Activated T-cell treated with anti-CD3 and anti-CD28 coated beads, Interleukin-2, amount 50 U/mL, for 1 hour (primary cell): ENCODE measurements at places on chromosomes 2 and 18.
A peak's percentile ranks its signal among the peaks of the same experiment; 100 is the strongest.

GRCh38 chr2:65055422-65056214, 598 bp upstream of the CEP68 start:
- DNase-seq, result no peak

GRCh38 chr2:33287507-33288005, 188.9 kb upstream of the RASGRP3 start:
- no peak for DNase-seq

DNA sequence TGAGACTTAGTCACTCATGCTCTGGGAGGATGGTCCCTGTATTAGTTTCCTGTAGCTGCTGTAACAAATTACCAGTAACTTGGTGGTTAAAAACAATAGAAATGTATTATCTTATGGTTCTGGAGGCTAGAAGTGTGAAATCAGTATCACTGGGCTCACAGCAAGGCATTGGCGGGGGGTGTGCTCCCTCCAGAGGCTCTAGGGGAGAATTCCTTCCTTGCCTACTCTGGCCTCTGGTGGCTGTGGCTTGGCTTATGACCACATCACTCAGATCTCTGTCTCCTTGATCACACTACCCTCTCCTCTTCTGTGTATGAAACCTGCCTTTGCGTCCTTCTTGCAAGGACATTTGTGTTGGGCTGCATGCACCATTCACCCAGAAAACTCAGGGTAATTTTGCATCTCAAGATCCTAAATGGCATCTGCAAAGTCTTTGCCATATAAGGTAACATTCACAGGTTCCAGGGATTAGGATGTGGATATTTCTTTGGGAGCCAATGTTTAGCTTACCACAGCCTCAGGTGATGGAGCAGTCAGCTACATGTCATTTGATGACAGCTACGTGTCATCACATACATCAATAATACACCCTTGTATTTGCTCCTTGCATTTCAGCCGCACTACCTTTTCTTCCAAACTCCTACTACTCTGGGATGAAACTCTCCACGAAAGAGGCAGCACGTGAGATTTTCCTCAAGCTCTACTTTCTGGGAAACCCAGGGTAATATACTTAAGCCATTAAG, 49.6 kb upstream of the POU3F3 start:
- DNase-seq, result no peak

GRCh38 chr2:64015391-64015790, 3.8 kb downstream of the VPS54 start:
- DNase-seq, result no peak

- no peak for DNase-seq
Observed at GRCh38 chr2:159859583-159859982, 61.6 kb upstream of the CD302 start.

- no peak for DNase-seq
Observed at GRCh38 chr2:240935103-240935876, 29.2 kb downstream of the CROCC2 start.

- no peak for DNase-seq
Observed at GRCh38 chr2:72149556-72150156, 2.0 kb upstream of the CYP26B1 start.

DNA sequence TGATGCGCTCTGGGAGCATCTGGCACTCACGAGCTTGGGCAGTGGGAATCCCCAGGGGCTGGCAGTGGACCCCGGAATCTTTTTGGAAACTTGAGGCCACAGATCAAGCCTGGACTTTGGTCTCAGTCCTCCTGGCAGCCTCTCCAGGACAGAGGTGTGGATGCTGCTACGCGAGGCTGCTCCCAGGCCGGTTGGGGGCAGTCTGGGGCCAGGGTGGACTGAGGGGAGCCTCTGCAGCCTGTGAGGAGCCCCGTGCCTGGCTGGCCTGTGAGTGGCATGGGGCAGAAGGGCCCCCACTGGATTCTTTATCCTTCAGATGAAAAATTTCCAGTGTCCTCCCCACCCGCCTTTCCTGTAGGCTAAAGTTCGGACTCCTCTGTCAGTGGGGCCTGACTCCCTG, 12.7 kb upstream of the DES start:
- DNase-seq, result no peak

GRCh38 chr2:46114996-46115395, 182.2 kb upstream of the EPAS1 start:
- no peak for DNase-seq

DNA sequence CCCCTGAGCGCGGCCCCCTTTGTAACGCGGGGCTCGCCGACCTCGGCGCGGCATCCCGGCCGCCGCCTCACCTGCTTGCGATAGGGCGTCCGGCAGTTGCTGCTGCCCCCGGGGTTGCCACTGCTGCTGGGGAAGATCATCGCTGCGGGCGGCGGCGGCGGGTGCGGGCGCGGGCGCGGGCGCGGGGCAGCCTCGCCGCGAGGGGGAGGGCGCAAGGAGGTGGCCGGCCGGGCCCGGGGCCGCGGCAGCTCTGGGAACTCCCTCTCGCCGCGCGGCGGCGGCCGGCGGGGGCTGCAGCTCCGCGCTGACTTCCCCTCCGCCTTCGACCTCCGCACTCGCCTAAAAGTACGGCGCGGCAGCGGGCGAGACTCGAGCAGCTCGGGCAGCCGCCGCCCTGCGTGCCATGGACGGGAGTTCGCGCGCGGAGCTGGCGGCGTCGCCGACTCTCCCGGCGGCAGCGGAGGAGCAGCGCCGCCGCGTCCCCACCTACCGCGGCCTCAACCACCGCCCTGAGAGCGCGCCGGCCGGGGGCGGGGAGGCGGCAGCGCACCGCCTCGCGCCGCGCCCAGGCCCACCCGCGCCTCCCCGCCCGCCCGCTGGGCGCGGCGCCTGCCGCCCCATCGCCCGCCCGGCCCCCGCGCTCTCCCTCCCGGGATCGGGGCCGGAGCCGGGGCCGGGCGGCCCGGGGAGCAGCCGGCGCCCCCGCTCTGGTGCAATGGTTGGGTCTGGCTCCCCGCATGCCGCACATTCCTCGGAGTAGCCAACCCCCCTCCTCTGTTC, 86.0 kb downstream of the RBMS1 start:
- peak; percentile 79 for DNase-seq

DNA sequence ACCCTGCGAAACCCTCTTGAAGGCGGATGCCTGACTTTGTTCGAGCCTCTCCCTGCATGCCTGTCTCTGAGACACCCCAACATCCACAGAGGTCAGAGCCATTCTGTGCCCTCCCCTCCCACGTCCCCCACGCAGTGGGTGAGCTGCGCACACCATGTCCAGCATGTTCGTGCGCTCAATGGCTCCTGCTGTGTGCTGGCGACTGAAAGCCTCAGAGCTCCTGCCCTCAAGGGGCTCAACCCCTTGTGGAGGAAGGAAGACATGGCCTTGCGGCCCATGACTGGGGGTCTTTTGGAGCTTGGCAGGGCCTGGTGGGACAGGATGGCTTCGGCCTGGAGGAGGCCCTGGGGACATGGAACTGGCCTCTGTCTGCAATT, 45.7 kb downstream of the ANKMY1 start:
- peak; percentile 10 for DNase-seq

DNA sequence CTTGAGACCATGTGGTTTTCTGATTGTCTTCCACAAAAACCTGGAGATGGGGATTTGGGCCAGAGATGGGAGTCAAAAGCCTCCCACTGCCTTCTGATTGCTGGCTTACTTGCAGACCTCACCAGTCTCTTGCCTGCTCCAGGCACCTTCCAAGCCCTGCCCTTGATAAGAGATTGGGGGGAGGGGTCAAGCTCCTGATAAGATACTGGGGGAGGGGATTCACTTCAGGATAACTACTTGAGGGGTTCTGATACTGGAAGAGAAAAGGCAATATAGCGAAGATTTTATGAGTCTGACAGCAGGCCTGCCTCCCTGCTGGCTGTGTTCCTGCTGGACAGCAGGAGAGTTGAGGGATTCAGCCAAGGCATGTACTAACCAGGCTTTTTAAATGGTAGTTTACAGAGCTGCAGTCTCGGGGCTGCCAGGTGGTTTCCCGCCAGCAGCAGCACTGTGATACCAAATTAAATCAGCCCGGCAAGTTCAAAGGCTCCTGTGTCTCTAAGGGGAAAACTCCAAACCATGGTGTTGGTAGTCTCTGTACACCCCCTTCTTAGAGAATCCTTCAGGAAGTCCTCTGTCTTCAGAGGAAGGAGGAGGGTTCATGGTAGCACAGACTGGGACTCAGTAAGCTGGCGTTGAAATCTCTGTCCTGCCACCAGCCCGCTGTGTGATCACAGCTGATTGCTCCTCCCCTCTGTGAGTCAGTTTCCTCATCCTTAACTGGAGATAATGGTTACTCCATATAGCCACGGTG, 58.3 kb downstream of the FBXO36 start:
- no peak for DNase-seq

DNA sequence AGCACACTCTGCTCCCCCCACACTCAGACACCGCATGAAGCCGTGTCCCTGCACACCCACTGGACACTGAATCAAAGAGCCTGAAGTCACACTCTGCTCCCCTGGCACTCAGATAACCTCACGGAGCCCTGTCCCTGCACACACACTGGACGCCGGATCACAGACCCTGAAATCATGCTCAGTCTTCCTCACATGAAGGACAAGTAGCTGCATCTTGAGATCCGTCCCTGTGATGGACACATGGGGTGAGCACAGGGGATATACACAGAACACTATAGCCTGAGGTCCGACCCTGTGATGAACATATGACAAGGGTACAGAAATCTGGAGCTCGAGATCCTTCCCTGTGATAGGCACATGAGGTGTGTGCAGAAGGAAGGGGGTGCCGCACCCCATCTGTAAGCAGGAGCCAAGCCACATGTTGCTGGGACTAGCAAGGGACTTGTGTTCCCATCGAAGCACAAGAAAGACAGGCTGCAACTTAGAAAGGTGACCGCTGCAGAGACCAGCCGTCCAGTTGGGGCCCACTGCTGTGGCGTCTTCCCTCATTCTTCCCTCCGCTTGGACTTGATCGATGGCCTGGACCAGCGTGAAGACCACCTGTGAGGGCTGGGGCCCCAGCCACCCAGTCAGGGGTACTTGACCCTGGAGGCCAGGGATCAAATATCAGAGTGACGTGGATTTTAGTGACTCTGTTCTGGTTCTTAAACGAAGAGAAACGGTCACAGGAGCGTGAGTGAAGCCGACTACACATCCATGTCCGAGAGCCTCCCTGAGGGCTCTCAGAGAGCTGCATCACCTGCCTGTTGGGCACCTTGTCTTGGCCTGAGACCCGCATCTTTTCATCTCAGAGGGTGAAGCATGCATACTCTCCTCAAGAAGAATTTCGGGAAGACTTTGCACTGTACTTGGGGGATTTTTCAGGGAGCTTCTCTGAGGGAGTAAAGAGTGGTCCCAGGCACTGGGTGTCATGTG, 391.7 kb upstream of the SALL3 start:
- DNase-seq, result no peak

GRCh38 chr2:65724752-65725151, 292.4 kb upstream of the SPRED2 start:
- DNase-seq, result no peak

- no peak for DNase-seq
Observed at GRCh38 chr2:36459725-36460137, 104.2 kb downstream of the CRIM1 start.

GRCh38 chr18:11258039-11258610, 108.8 kb upstream of the PIEZO2 start:
- no peak for DNase-seq

- DNase-seq, result no peak
Observed at GRCh38 chr18:11905613-11906012, 2.5 kb downstream of the MPPE1 start.

- no peak for DNase-seq
Observed at GRCh38 chr2:98519156-98519555, 74.5 kb downstream of the INPP4A start.

GRCh38 chr2:191243154-191243553, 2.0 kb upstream of the MYO1B start:
- DNase-seq, result no peak

GRCh38 chr18:7661207-7661606, 94.1 kb downstream of the PTPRM start:
- no peak for DNase-seq

GRCh38 chr2:74671479-74671878, 17.4 kb downstream of the SEMA4F start:
- DNase-seq, result no peak

- DNase-seq, result no peak
Observed at GRCh38 chr2:166148500-166149400, 20.9 kb upstream of the SCN1A start.

DNA sequence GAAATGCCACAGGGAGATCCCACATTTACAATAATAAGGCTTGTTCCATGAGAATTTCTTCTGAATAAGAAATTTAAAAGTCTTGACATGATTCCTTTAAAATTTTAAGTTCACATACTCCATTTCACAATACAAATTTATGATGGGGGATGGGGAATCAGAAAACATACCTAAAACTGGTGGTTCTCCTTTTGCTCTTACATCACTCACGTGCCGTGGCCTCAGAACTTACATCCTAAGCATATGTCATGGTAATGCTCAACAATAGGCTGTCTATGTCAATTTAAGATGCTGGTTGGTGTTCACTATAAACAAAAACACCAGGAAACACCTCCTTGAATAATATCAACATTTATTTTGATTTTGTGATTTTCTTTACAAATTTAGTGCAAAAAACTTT, 12.8 kb downstream of the UPP2 start:
- DNase-seq, result no peak

DNA sequence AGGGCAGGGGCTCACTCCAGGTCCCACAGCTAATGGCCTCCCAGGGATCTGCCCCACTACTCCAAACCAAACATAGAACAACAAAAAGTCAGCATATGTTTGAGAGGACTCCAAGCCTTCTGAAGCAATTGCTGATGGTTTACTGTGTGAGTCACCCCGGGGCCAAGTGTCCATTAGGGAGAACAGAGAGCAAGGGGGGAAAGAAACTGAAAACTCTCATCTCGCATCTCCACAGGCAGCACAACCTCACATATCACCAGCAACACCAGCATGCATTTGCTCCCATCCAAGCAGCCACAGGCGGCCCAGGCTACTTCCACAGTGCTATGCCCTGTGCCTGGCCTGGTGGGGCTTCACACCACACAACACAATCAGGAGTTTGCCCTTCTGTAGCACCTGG, 39.1 kb downstream of the CYRIA start:
- no peak for DNase-seq

DNA sequence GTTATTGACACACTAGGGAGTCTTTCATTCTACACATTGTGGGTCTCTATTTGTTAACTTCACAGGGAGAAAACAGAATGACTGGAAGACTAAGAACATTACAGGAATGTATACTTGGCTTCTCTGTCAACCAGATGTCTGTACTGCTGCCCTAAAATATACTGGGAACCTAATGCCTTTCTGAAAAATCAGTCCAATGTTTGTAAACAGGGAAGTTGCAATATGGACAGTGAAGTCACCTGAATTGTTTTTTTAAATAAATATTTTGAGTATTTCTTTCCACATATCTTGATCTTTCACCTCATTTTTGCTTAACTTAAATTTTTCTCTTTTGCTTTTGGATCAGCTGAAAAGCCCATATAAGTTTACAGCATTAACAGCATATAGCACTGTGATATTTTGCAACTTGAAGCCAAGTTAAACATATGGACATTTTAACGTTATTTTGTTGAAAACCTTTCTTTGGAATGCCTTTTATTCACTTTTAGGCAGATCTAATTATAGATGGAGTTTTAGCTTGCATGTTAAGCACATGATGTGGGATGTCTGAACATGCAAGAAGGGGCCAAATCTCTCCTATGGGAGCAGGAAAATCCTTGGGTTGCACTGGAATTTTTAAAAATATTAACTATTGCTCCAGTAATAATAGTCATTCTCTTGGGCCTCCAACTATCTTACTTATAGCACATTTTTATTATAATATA, 137.7 kb upstream of the TWIST2 start:
- DNase-seq, result no peak

- no peak for DNase-seq
Observed at GRCh38 chr2:112724591-112725525, 4.0 kb downstream of the NT5DC4 start.
